ENCODE measurements at places on chromosomes 6 and 20.
A peak's percentile ranks its signal among the peaks of the same experiment; 100 is the strongest.

DNA sequence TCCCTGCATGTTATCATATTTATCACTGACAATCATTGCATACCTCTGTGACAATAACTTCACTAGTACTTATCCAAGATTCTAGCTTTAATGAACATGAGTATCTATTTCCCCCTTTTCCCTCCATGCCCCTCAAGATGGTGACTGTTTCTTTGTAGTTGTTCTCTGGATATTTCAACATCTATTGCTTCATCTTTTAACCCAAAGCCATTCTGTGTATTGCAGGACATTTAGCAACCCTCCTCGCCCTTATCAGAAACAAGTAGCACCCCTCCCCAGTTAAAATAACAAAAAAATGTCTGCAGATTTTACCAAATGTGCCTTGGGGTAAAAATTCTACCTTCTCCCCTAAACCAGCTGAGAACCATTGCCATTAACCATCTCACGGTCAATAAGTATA, 979.8 kb upstream of the MANEA start:
- DNase-seq: no peak

DNA sequence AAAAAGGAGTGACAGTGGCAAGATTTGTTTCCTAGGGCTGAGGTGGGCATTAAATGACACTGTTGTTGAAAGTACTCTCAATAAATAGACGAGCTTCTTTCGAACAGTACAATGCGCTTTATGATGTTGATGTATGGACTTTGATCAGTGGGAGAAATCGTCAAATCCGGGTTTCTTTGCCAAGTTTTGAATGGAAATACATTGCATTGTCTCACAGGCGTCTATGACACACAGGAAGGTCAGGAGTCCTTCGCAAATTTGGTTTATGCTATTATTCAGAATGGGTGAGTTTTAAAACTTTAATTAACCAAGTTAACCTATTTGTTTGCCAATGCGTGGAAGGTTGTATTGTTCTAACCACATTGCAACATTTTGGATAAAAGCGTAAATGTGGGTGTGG, 547.3 kb upstream of the SLC35B3 start:
- no peak for DNase-seq

GRCh38 chr6:156992020-156992804, 215.0 kb downstream of the ARID1B start:
- no peak for DNase-seq

DNA sequence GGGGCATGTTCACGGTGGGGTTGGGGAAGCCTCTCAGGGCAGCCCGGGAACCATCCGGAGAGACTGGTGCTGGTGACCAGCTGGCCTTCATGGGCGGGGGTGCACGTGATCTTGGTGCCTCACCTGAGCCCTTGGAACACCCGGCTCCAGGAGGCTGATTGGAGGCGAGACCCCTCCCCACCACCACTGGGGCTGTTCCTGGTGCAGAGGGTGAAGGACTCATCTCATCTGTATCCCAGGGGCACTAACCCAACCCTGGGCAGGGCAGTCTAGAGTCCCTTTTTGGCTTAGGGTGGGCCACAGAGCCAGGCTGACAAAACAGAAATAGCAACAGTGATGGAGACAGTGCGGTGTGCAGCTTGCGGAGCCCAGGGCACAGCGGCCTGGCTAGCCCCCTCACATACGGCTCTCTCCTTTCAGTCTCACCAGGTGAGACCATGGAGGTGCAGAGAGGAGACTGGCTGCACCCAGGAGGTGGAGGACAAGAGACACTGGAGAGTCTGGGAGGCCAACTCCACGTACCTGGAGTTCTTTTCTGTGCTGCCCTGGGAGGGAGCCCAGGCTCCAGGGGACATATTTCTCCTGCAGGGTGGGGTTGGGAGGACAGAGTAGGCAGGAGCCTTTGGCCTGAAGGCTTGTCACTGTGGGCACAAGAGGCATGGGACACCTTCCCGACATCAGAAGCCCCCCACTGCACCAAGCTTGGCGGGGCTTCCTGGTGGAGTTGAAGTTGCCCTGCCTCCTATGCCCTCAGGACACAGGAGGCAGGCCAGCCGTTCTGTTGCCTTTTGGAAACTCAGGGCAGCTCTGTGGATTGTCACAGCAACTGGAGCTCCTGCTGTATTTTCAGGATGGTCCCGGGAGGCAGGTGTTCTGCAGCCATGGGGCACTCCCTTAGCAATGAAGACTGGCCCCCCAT, 106.0 kb downstream of the SYCP2 start:
- DNase-seq: no peak

- DNase-seq: no peak
Measured at GRCh38 chr6:31621991-31622390, 1.5 kb downstream of the PRRC2A start.

- DNase-seq: peak; percentile 31
Measured at GRCh38 chr20:48635791-48636267, 192.0 kb downstream of the PREX1 start.

DNA sequence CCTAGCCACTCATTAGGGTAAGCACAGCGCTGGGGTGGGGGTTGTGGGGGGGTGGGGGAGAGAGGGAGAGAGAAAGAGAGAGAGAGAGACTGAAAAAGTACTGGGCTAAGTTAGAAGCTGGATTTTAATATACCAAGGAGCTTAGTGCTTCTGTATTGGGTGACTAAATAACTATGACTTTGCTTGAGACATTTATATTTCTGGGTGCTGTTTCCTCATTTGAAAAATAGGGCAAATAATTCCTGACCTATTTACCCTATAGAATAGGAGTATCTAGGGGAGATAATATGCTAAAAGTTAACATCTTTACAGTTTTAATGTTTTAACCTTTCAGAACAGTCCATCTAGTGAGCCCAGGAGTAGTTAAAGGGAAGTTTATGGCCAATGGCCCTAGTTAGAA, 7.7 kb downstream of the NKAIN2 start:
- DNase-seq: no peak

- DNase-seq: no peak
Measured at GRCh38 chr20:47674686-47675085, 110.6 kb downstream of the SULF2 start.

- DNase-seq: no peak
Measured at GRCh38 chr20:34368547-34368946, 5.5 kb downstream of the ITCH start.

- DNase-seq: no peak
Measured at GRCh38 chr20:44632103-44632752, 19.3 kb downstream of the ADA start.

- no peak for DNase-seq
Measured at GRCh38 chr6:138572167-138572875, 73.0 kb upstream of the NHSL1 start.

DNA sequence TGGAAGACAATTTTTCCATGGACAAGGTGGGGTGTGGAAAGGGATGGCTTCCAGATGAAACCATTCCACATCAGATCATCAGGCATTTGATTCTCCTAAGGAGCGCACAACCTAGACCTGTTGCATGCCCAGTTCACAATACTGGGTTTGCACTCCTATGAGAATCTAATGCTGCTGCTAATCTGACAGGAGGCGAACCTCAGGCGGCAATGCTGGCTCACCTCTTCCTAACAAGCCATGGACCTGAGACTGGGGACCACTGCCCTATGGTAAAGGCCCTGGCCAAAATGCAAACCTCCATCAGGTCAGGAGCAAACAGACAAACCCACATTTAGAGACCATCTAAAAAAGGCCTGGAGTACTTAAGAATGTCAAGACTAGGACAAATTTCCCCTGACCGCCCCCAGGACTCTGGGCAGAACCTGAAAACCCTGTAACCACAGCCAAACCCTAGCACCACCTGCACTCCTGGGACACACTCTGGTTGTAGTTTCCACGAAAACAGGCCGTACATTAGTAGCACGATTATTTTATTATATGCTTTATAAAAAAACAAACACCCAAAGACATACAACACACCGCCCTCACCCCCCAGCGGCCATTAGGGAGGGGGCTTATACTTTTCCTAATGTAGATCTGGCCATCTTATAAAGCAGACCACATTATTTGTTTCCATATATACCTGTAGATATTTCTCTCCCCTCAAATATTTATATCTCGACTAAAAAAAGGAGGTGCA, 27.3 kb downstream of the SNX5 start:
- DNase-seq: no peak

DNA sequence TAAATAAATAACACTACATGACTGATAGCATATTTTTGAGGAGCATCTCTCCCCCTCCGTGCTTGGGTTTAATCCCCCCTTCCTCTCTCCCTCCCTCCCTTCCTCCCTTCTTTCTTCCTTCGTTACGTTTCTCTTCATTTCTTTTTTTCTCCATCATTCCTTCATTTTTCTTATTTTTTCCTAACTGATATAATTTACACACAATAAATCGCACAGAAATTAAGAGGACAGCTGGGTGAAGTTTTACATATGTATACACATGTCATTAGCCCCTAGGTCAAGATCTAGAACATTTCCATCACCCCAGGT, 51.4 kb upstream of the EZR start:
- no peak for DNase-seq

DNA sequence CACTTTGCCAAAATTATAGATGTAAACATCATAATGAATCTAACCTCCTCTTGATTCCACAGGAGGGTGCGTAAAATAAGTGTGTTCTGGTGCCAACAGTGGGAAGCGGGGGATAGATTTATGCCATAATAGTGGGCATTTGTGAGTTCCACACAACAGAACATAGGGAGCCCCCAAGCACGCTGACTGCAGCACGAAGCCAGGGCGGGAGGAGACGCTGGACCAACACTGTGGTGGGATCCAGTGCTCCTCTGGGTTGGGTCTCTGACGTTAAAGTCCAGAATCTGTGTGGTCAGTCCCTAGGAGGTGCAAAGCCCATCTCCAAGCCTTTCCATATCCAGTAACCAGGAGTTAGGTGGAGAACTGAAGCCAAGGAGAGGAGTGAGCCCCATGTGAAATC, 1.8 kb upstream of the TTLL2 start:
- DNase-seq: no peak

DNA sequence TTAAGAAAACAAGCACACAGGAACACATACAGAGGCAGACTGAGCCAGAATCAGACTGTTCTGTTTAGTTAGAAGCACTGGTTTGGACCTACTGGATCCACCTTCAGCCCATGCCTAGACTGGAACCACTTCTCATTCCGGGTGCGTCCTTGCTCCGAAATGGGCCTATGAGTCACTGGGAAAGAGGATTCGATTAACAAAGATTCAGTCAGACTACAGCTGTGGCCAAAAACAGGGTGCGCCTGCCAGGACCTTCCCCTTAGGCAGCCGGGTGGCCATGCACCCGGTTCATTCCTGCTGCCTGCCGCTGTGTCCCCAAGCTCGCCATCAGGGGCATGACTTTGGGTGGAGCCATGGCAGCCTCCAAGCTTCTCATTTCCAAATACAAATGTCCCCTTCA, 14.5 kb upstream of the KCNK5 start:
- DNase-seq: no peak

GRCh38 chr6:7112741-7113313, 5.1 kb downstream of the RREB1 start:
- DNase-seq: no peak

- DNase-seq: no peak
Measured at GRCh38 chr6:143731789-143732188, 54.0 kb downstream of the PHACTR2 start.

GRCh38 chr20:63552481-63553249, 1.3 kb upstream of the FNDC11 start:
- no peak for DNase-seq

GRCh38 chr6:124857746-124858145, 104.5 kb upstream of the RNF217 start:
- no peak for DNase-seq

GRCh38 chr6:7526755-7527154, 14.7 kb upstream of the DSP start:
- DNase-seq: no peak

GRCh38 chr20:16438100-16438499, 135.1 kb downstream of the KIF16B start:
- no peak for DNase-seq
